ENCODE measurements at places on chromosomes 5 and 9.

DNA sequence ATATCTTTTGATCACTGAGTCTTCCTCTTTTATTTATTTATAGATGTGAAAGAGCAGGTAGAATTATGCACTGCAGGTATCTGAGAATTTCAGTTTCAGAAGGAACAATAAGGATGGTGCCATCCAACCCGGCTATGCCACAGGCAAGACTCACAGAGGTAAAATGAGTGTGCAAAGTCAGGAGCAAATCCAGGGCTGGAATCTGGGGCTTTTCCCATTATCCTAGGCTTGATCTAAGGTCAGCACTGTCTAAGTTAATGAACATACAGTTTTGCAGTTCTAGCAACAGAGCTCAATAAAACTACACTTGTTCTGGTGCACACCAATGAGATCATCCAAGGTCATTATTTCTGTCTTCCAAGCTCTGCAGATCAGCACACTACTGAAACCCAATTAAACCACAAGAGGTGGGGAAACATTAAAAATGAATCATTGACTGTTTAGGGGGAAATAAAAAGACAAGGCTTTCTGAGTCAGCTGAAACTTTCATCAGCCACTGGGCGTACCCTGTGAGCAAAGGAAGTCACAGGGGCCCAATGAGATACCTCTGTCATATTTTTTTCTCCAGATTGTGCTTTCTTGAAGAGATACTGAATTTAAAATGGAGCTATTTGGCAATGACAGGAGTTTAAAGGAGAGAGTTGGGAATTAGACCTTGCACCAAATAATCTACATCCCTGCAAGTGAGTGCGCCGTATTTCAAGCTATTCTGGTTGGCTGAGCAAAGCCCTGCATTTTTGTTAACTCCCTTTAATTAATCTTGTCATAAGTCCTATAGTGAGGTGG, 662.2 kb upstream of the ZNF608 start:
- DNase-seq = no peak

DNA sequence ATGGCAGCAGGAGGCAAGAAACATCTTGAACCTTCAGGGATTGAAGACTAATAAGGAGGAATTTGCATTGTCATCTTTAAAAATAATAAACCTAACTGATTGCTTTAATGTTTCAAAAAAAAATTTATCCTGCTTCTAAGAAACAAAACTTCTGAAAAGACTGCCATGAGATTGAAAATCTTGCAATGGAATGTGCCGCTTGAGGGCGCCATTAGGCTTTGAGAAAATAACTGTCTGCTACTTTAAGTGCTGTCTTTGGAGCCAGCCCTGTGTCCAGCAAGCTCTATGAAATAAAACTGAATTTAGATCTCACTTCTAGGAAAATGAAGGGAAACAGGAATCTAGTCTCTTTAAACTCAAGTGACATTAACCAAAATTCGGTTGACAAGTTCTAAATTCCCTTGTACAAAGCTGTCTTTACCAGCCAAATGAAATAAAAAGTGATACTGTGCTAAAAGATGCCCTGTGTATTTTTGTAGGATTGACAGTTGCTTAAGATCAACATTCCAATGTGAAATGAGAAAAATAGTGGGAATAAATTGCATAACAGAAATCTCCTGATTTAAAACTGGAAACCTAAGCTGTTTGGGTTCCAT, 79.4 kb downstream of the ESM1 start:
- DNase-seq = no peak

- no peak for DNase-seq
Measured at GRCh38 chr5:134994560-134995156, 27.0 kb downstream of the CATSPER3 start.

- no peak for DNase-seq
Measured at GRCh38 chr9:79116709-79117108, 455.1 kb upstream of the TLE4 start.

- DNase-seq = no peak
Measured at GRCh38 chr9:7165331-7165975, 407.7 kb downstream of the KDM4C start.

- DNase-seq = no peak
Measured at GRCh38 chr5:131418846-131419245, 155.0 kb downstream of the CDC42SE2 start.
